ENCODE measurements at places on chromosomes 3 and 15.

DNA sequence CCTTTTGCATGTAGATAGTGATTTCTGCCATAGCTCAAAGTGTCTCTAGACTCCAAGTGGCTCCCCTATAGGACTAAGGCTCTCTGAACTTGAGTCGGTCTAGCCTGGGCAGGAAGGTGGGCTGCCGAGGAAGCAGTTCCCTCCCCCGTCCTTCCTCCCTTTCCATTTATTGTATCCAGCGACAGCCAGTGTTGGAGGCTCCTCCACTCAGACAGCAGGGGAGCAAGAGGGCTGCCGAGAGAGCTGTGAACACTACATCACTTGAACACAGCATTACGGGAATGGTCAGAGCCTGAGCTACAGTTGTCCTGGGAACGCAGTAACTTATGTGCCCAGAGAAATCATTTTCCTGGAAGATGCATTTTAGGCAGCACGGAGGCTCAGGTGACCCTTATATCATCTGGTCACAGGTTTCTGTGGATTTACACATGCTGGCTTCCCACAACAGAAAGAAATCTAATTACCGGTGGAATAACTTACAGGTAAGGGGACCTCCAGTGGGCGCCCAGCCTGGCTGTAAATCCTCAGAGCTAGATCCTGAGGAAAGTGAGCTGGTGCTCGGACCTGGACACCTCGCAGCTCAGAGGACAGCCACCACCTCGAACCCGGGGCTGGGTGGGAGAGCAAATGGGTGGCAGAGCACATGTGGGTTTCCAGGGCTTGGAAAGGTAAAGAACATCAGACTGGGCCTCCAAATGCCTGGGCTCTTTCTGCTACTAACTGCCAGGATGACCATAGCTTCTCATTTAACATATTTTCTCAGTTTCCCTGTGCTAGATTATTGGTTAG lies 197.1 kb downstream of the UACA start:
- DNase-seq: no peak

- no peak for DNase-seq
Observed at GRCh38 chr3:108620250-108620649, 30.7 kb downstream of the DZIP3 start.

- DNase-seq: no peak
Observed at GRCh38 chr3:129313665-129314385, 35.2 kb downstream of the HMCES start.

DNA sequence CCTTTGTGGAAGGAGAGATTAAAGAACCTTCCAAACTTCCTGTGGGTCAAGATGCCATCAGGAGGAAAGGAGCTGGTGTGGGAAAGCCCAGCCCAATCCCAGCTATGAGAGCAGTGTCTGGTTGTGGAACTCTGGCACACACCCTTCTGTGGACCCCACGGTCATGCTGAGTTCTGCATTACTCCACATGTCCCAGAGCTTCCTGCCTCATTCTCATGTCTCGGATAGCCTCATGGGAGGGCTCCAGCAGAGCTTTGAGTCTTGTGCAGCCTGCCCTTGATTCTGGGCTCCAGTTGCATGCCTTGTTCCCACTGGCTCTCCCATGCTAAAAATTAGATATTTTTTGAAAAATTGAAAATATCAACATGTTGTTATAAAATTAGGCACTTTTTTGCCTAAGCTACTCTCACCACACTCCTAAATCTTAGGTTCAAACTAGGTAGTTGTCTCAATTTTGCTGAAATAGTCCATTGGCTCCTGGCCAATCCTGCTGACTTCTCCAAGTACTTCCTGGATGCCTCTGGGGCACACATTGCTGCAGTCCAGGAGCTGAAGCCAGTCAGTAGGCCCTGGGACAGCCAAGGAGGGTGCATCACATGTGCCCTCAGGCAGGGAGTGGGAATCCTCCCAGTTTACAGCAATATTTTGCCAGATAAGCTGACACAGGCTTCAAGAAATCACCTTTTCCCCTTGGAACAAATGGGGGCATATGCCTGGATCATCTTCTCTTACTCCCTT lies 144.3 kb downstream of the EEFSEC start:
- DNase-seq: no peak

- no peak for DNase-seq
Observed at GRCh38 chr3:159660326-159660725, 328.3 kb upstream of the IL12A start.

- DNase-seq: no peak
Observed at GRCh38 chr3:186374376-186374775, 12.3 kb upstream of the DGKG start.

GRCh38 chr3:71723452-71724170 lies 1.6 kb downstream of the EIF4E3 start:
- DNase-seq: no peak

DNA sequence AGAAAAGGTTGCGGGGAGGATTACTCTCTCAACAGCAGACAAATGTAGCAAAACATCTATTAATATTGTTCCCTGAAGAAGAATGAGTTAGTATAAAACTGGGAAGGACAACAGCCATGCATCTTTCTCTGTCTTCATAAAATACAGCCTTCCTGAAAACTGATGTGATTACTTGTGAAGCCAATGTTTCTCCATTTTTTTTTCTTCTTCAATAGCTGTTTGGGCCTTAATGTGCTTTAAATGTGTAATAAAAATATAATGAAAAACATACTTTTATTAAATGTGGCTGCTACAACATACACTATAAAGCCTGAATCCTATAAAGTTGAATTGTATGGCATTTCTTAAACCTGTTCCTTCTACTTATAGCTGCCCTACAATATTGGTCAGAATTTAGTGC lies 146.3 kb upstream of the LMCD1 start:
- DNase-seq: no peak

- DNase-seq: no peak
Observed at GRCh38 chr3:188267790-188268335, 113.9 kb downstream of the LPP start.

- no peak for DNase-seq
Observed at GRCh38 chr15:65204931-65205660, 6.2 kb downstream of the CILP start.

GRCh38 chr3:65006300-65006739 lies 318.5 kb upstream of the ADAMTS9 start:
- DNase-seq: peak; percentile 76

DNA sequence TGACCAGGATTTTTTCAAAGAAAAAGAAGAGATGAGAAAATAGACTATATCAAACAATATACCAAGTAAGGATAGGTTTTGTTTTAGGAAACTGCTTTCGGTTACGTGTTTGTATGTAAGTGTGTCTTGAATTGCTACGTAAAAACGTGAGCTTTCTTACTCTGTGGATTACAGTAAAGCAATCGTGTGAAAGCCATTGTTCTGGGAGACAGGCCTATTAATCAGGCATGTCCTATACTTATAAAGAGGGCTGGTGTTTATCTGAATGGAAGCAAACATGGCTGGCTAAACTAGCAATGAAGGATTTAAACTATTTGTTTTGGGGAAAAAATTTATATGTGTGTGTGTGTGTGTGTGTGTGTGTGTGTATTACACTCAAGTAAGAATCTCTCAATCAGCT lies 2.6 kb downstream of the EHHADH start:
- no peak for DNase-seq

GRCh38 chr15:48435321-48435720 lies 104.1 kb downstream of the DUT start:
- no peak for DNase-seq

DNA sequence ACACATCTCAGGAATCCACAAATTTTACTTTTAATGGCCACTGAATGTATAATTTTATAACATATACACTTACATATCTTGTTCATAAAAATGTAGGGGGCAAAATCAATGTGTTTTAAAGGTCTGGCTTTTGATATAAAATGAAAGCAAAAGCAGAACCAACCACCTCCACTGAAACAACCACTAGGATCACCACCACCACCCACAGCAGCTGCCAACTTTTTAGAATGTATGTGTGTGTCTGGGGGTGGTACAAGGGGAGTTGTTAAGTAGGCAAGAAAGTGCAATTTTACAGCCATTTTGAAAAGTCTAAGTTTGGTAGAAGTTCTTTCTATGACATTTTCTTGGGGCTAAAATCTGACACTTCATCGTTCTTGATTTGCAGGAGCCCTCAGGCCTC lies 44.0 kb downstream of the OTOL1 start:
- no peak for DNase-seq

All from fibroblast of skin of left biceps (primary cell).